ENCODE measurements at places on chromosomes 11 and 22.

DNA sequence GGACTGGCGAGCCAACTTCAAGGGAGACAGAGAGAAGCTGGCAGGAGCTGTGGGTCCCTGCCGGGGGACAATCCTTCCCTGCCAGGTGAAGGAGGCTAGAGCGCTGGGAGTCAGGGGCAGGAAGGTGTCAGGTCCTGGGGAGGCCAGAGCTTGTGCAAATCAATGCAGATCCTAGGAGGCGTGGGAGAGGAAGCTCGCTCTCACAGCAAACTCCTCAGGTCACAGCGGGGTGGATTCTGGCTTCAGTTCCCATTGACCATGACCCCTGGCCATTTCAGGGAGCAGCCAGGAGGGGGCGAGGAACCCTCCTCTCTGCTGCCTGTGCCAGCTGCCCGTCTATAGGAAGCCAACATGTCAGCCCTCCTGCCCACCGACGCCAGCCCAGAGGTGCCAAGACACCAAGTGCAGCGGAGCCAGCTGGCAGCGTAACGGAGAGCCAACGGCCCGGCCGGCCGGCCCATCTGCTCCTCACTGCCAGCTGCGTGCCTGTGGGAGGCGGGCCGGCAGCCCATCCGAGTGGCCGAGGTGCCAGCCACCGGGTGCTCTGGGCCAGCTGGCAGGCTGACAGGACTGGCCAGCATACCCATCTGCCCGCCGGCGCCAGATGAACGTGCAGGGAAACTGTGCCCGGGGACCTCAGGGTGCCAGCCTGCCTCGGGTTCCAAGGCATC, 374.8 kb downstream of the MIAT start:
- no peak for DNase-seq

GRCh38 chr11:91199866-91200265, 977.0 kb upstream of the CHORDC1 start:
- no peak for DNase-seq

GRCh38 chr11:26777372-26777808, 55.5 kb upstream of the SLC5A12 start:
- no peak for DNase-seq

- DNase-seq: no peak
These were observed 7.5 kb downstream of the GNAZ start for GRCh38 chr22:23077627-23078461.

DNA sequence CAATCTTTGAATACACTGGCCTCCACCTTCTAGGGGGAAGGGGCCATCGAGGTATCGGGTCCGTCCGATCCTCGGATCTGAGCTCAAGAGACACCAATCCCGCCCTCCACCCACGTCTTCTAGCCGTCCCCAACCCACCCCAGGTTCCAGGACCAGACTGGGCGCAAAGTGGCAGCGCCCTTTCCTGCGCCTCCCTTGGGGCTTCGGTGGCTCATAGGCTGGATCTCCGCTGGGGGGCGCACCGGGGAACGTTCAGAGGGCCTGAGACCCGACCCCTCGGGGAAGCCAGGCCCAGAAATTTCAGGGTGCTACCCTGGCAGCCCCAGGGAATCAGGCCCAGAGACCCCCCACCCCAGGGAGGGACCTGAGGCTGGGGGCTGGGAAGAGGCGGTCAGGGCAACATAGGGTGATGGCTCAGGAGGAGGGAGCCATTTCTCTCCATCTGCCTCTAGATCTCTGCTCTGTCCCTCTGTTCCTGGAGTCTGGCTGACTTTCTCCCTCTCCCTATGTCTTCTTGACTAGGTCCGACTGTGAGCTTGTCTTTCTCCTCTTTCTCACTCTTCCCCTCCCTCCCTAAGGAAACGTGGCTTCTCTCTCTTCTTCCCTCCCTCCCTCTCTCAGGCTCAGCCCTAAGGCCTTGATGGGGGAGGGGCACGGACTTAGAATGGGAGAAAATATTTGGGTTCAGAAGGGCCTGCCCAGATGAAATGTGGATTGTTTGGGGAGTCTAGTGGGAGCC, 1.1 kb downstream of the CREB3L1 start:
- DNase-seq: no peak

DNA sequence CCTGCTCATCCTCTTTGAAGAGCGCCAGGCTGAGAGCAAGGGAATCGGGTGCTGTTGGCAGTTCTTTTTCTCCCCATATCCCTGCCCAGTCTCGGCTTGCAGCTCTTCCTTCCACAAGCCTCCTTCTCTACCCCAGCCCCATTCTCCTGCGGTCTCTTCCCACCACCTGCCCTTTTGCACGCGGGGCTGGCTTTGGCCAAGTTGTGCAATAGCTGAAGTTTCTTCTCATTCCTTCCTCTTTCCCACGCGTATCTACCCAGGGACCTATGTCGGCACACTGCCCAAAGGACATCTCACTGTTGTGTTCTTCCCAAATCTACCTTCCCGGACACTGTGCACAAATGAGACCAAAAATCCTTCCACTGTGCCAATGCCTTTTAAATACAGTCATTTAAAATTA, 22.3 kb upstream of the HTR3A start:
- no peak for DNase-seq

DNA sequence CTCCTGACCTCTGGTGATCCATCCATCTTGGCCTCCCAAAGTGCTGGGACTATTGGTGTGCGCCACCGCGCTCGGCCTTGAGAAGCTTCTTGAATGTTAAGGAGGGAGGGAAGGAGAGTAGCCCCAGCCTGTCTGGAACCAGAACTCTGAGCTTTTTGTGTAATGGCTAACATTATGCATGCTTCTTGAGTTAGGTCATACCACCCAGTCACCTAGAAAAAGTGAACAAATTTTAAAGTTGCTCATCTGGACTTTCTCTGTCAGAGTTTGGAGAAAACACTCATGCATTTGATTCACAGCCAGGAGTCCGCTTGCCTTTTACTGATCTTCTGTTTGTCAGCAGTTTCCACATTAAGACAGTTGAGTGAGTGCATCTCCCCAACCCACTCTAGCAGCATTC, 82.1 kb downstream of the PPP6R3 start:
- no peak for DNase-seq
